ENCODE measurements at places on chromosomes 1 and 21.
A peak's percentile ranks its signal among the peaks of the same experiment; 100 is the strongest.

DNA sequence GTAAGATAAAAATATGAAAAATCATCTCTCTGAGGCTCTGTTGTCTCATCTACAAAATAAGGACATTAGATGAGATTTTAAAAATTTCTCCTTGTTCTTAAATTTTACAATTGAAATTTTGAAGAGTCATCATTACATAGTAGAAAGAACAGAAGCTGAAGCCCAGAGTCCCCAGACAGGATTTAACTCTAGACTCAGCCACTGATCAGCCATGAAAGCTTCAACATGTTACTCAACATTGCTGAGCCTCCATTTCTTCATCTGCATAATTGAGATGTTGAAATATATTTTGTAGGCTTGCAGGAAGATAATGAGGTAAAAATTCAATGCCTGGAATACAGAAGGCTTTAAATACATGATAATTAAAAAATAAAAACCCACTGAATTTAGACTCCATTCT, 633.3 kb downstream of the LMO4 start:
- no peak for DNase-seq

- no peak for DNase-seq
Measured at GRCh38 chr1:85830837-85831236, 122.6 kb upstream of the ZNHIT6 start.

DNA sequence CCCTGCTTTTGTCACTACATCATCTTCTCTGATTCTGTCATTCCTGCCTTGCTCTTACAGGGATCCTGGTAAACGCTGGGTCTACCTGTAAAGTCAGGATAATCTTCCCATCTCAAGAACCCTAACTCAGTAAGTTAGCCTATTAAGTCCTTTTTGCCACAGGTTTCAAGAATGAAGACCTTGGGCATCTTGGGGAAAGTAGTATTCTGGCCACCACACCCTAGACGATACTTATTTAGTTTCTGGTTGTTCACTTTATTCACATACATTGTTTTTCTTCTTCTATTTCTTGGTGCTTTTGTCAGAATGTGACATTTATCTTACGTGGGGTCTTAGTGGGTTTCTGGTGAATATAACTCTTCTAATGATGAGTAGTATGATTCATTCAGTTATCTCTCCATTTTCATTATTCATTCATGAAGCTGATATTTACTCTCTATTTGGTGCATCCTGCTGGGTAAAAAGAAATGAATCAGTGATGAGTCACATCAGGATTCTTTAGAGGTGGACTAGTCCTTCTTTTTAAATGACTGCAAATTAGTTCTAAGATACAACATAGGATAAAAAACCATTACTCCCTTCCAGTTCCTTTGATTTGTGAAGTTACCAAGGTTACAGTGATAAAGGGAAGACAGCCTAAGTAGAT, 514.4 kb upstream of the B3GALT2 start:
- no peak for DNase-seq

DNA sequence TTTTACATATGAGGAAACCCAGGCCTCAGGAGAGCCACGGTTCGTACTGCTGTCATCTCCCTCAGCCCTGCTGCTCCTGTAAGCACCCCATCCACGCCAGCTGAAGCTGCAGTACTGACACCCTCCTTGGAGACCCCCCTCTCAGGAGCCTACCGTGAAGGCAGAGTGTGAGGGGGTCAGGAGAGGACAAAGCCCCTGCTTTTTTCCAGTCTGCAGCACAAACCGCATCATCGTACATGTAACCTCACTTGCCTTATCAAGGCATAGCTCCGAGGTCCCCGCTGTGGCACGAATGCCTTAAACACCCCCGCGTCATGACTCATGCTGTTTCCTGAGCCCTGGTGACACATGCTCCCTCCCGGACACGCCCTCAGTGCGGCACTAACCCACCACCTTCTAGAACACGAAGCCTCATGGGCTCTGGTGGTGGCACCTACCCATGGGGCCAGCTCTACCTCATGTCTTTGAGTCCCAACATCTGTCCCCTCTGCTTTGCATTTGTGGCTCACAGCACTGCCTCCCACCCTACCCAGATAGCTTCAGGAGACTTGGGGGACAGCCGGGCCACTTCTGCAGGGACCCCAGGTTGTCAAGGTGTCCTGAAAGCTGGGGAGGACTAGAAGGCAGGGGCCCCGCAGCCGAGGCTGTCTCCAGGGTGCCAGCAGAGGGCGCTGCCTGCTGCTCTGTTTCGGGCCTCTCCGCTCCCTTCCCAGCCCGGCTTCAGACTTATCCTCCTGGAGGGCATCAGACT, 4.9 kb downstream of the SH3BGRL3 start:
- DNase-seq, result no peak

DNA sequence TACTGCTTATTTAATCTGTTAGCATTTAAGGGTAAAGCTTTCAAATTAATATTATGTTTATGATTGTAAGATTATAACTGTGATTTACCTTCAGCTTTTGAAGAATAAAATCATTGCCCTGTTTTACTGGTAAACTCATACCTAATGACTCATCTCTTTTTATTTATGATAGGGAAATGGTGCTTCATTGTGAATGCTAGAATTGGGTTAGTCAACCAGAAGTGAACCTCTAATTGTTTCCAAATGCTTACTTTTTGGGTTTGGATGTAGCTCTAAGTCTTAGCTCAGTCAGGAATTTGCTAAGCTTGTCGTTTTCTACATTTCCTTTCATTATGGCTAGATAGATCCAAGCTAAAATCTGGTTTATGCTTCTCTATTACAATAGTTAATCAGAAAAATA, 59.4 kb downstream of the SLC30A7 start:
- no peak for DNase-seq

- no peak for DNase-seq
Measured at GRCh38 chr1:114208714-114209113, 55.0 kb upstream of the SYT6 start.

- DNase-seq, result no peak
Measured at GRCh38 chr1:14111121-14111520, 411.1 kb downstream of the PRDM2 start.

- DNase-seq, result no peak
Measured at GRCh38 chr1:85360730-85361493, 84.5 kb upstream of the BCL10 start.

GRCh38 chr1:39214021-39214713, 9.7 kb downstream of the MACF1 start:
- DNase-seq, result no peak

GRCh38 chr1:65265296-65265650, 44.1 kb upstream of the DNAJC6 start:
- DNase-seq, result no peak

DNA sequence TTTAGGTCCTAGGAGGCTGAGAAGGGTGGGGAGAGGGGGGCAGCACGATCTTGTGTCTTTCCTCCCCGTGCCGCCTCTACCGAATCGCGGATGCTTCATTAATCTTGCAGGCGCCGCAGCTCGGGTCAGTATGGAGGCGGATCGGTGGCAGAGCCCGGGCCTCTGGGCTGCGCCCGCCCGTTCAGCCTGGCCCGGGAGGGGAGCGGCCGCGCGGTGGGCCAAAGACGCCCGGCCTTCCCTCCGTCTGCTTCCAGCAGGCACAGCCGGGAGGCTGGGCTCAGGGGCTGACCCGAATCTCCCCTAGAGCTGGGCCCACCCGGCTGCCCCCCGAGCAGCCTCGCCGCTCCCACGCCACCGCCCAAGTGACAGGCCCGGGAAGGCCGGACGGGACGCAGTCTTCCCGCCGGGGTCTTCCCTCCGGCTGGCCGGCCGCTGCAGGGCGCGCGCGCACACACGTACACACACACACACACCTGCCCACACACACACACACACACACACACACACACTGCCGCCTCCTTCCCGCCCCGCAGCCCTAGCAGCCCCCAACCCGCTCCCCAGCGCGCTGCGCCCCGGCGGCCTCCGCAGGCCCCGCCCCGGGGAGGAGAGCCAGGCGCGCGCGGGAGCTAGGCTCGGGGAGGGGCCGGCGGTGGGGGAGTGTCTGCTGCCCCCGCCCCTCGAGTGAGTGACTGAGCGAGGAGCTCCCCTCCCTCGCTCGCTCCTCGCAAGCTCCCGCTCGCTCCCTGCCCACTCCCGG, at the start of gene C1orf21:
TSS of gene C1orf21 (plus strand) at position 718 of the 757 bp plus-strand sequence. CDS start 90,481 bp downstream, outside the sequence.
- DNase-seq, result peak; percentile 37

DNA sequence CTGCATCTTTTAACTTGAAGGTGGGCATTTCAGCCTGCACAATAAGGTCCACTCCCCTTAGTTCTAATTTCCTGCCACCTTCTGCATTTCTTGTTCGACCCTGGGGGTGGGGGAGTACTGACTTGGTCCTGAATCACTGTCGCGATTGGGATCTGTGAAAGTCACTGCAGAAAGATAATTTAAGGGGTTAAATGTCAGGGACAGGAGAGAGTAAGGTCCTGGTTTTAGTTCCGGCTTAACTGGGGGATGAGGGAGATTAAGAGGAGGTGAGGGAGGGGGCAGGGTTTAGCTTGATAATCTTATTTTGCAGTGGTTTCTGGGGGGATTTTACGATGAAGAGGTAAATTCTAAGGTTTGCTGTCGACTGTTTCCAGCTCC, 128.1 kb downstream of the MRPS6 start:
- DNase-seq, result no peak

- DNase-seq, result no peak
Measured at GRCh38 chr21:44966135-44967081, 26.6 kb downstream of the SLX9 start.

GRCh38 chr1:58780836-58781452, 2.9 kb downstream of the JUN start:
- DNase-seq, result peak; percentile 14

GRCh38 chr1:4637616-4638344, 16.6 kb upstream of the AJAP1 start:
- no peak for DNase-seq

GRCh38 chr1:20080441-20081352, 10.7 kb downstream of the PLA2G5 start:
- no peak for DNase-seq

DNA sequence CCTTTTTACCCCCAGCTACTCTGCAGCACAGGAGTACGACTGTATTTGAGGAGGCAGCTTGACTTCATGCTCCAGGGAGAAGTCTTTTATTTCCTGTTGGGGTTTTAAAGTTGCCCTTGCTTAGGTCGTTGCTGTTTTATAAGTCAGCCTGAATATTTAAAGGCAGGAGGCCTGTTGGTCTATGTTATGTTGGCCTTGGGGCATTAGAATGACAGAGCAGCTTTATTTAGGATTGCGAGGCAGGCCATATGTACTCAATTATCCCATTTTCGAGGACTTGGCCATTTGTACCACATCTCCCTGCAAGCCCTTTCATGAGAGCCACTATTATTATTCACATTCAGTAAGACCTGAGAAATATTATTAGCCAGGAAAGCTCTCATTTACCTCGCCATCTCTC, 47.0 kb downstream of the KIF26B start:
- DNase-seq, result no peak

DNA sequence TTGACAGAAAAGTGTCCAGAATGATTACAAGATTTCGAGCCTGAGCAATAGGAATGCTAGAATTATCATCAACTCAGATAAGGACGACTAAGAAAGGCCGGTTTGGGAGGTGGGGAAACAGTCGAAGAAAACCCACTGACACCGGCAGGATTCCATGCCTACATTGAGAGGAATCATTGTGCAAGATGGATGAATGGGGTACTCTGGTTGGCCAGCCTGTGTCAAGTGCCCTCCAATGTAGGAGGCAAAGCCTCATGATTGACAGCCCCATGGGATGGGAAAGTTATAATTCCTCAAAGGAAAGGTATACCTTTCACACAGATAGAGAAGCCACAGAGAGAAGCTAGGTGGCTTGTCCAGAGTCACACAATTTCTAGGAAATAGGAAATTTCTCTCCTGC, 153.5 kb upstream of the CTTNBP2NL start:
- DNase-seq, result no peak

DNA sequence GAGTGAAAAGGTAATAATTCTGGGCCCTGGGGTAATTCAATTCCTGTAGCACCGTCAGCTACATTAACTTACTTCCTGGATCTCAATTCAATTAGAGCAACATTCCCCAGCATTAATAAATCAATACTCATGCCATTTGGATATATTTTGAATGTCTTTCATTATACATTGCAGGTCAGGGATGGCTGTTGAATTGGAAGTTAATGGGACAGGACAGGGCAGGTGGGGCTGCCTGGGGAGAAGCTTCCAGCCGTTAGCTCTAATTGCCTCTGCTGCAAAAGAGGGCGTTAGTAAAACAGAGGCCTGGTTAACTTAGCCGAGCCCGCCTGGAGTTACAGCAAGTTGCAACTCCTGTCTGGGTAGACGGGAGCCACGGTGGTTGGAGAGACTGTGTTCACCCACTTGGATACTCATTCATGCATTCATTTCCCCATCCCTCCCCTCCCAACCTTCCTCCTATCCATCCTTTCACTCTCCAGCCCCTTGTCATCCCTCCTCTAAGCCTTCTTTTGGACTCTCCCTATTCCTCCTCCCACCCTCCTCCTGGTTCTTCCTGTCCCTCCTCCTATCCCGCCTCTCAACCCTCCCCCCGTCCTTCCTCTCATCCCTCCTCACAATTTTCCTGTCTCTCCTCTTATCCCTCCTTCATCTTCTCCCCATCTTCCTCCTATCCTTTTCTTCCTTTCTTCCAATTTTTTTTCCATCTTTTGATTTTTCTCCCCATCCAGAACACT, 137.6 kb upstream of the RUNX3 start:
- DNase-seq, result no peak

DNA sequence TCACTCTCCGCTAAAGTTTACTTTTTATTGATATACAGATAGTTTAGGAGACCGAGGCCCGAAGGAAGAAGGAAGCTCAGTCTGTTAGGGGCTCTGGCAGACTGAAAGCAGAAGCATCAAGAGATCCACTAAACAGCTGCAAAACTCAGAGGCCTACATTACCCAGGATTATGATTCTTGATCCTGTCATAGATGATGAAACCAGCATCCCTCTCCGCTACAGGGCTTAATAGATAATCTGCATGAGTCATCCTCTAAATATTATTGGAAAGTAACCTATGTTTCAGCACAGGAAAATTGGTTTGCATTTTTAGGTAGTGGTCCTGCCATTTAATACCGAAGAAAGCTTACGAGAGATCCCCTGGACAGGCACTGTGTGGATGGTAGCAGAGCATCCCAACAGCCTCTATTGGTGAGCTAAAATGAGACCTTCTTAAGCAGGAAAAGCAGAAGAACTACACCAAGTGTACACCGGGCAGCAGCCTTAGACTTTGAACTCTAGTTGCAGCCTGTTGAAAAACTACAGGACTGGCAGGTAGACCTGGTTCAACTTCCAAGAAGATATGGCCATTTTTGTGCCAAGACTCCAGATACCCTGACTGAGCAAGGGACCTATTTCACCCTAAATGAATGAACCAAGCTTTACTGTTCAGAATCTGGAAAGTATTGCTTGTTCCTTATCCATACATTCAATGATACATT, 6.8 kb downstream of the CASQ2 start:
- no peak for DNase-seq

- no peak for DNase-seq
Measured at GRCh38 chr1:156766298-156767100, 836 bp upstream of the PRCC start.

GRCh38 chr1:240739754-240740153, 127.8 kb upstream of the GREM2 start:
- no peak for DNase-seq

GRCh38 chr1:221336126-221336525, 405.8 kb downstream of the DUSP10 start:
- DNase-seq, result no peak

All from NCI-H1417 treated with DMSO at 0.1 percent for 48 hours (cell line).